ENCODE measurements at places on chromosomes 6 and 20.
A peak's percentile ranks its signal among the peaks of the same experiment; 100 is the strongest.

DNA sequence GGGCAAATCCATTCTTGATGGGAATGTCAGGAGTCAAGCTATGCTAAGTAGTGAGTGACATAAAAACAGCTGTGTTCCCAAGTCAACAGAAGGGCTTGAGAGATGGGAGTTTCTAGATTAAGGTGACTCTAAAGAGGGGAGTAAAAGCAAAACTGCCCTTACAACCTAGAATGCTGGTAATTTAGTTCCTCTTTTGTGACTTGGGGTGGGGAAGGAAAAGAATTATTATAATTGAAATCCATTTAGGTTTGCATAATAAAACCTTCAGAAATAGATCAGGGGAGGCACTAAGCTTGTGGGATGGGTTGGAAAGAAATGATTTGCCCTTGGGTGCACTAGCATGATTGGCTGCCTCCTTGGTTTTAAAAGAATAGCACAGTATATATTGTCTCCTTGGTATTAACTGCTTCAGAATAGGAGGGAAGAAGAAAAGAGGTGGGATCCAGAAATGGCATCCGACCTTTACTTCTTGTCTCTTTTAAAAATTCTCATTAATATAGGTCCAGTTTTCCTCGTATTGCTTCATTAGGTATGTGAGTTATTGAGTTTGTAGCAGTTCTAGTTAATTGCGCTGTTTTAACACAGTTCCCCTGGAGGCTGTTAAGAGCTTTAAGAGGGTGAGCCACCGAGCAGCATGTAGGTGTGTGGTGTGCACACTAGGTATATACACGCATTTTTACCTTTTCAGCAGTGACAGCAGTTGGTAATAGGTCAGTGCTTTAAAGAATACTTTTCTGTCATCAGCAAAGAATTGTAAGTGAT, 95.3 kb upstream of the VSTM2L start:
- peaks cover 12% of the 10 kb centered on the region for H3K4me1 ChIP-seq
- DNase-seq = no peak
- H3K4me3 ChIP-seq = no peak overlapping the region
- H3K27ac ChIP-seq = no peak overlapping the region

DNA sequence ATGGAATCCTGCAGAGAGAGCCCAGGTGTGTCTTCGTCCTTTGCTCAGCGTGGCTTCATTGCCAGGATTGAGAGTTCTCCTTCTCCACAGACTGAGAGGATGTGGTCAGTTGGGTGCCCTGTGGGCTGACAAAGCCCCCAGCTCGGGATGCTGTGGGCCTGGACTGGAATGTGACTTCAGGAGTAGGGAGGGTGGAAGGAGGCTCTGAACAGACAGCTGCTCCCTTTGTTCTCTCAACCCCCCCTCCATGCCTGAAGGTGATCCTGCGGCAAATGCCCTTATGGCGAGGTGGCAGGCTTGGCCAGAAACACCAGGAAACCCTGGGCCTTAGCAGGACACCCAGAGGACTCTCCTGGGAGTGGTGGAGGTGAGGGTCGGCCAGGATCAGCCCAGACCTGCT, 1.8 kb upstream of the CST5 start:
- H3K36me3 ChIP-seq = no peaks in the 10 kb centered on the region
- no peak for DNase-seq
- no peak overlapping the region for H3K27ac ChIP-seq
- no peak overlapping the region for H3K4me3 ChIP-seq
- H3K4me1 ChIP-seq = peaks cover 8% of the 10 kb centered on the region

GRCh38 chr6:124057461-124057860, 253.8 kb downstream of the NKAIN2 start:
- H3K27ac ChIP-seq = no peak overlapping the region
- H3K4me3 ChIP-seq = no peak overlapping the region
- DNase-seq = no peak
- no peaks in the 10 kb centered on the region for H3K36me3 ChIP-seq

GRCh38 chr20:62596486-62596885, 45.8 kb upstream of the SLCO4A1 start:
- H3K27me3 ChIP-seq = no peaks in the 10 kb centered on the region
- H3K4me1 ChIP-seq = peaks cover 6% of the 10 kb centered on the region
- no peaks in the 10 kb centered on the region for H3K36me3 ChIP-seq
- H3K4me3 ChIP-seq = no peak overlapping the region
- no peak for DNase-seq

- peak; percentile 69 for DNase-seq
- H3K4me3 ChIP-seq = peak overlapping the region; percentile 70
- peaks cover 98% of the 10 kb centered on the region for H3K27me3 ChIP-seq
- H3K4me1 ChIP-seq = peaks cover 62% of the 10 kb centered on the region
- H3K36me3 ChIP-seq = no peaks in the 10 kb centered on the region
Measured at GRCh38 chr6:108118810-108119768, 44.5 kb upstream of the OSTM1 start.

Measured in WTC11 (cell line).